Midbrain (tissue), 1 donor: ENCODE measurements at places on chromosomes 12 and 14.

DNA sequence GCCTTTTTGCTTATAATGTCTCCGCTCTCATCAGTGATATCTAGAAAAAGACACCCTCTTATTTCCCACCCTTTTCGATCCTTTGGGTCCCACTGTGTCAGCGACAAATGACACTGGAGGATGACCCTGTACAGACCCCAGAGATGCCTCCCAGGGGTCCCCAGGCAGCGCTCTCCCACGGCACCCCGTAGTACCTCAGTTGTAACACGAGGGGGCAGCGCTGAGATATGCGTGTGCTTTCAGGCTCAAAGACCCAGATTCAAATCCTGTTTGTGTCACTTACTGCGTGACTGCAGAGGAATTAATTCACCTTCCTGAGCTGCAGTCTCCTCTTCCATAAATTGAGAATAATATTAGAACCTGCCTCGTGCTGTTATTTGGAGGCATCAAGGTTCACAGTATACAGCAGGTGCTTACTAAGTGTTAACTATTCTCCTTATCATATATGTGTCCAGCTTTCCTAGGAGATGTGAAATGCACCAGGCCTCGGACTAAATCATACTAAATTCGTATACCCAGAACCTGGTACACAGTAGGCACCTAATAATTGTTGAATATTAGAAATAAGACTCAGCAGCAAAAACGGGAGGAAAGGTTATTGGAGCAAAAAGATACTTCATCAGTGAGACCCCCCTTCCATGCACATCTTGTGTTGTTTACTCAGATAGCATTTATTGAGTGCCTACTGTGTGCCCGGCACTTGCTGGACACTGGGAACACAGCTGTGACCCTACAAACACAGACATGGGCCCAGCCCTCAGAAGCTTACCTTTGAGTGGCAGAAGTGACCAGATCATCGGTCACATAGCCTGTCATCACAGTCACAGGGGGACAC, 99.9 kb downstream of the PHETA1 start:
- DNase-seq = no peak

- DNase-seq = no peak
Observed at GRCh38 chr14:94361682-94362081, 26.7 kb downstream of the SERPINA1 start.

DNA sequence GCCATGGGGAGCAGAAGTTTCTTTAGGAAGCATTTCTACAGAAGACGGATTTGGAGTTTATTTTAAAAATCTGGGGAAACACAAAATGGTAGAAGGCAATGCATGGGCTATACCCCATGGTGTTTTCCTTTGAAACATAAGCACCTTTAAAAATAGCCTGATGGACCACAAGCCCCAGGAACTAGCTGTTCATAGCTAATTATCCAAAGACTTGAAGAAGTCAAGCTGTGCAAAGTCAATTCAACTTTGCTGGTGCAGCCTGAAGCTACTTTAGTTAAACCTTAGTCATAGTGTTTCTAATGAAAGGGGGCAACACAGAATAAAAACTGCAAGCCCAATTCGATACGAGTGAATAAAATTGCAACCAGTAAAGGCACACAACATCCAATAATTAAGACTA, 732.5 kb downstream of the GALC start:
- DNase-seq = no peak

DNA sequence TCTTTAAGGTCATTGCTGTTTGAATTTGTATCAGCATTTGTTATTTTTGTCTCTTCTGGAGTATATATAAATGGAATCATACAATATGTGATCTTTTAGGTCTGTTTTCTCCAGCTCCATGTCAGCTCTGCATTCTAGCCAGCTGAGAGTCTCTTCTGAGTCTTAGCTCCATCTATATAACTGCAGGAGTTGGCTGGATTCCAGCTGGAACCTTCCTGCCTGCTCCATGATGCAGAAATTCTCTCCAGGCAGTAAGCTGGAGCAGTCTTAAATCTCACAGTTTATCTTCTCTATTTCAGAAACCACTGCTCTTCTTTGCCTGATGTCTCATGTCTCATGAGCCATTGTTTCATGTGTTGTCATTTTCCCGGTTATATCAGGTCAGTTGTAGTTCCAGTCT, 827.6 kb downstream of the NRXN3 start:
- no peak for DNase-seq

DNA sequence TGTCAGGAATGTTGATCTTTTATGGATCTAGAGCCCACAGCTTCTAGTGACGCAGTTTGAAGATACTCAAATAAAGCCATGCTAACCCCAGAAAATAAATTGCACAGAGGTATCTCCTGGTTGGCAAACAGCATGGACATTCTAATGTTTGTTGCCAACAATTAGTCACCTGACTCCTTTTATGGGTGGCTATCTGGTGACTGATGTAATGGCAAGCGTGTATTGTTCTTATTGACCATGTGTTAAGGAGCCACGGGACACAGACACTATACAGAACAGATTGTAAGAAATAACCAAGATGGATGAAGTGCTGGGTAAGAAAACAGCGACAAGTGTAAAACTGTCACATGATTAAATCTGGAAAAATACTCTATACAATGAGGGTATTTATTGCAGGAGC, 401.3 kb upstream of the PDE3A start:
- no peak for DNase-seq

GRCh38 chr12:47734725-47735480, 9.6 kb upstream of the ENDOU start:
- DNase-seq = peak; percentile 52

DNA sequence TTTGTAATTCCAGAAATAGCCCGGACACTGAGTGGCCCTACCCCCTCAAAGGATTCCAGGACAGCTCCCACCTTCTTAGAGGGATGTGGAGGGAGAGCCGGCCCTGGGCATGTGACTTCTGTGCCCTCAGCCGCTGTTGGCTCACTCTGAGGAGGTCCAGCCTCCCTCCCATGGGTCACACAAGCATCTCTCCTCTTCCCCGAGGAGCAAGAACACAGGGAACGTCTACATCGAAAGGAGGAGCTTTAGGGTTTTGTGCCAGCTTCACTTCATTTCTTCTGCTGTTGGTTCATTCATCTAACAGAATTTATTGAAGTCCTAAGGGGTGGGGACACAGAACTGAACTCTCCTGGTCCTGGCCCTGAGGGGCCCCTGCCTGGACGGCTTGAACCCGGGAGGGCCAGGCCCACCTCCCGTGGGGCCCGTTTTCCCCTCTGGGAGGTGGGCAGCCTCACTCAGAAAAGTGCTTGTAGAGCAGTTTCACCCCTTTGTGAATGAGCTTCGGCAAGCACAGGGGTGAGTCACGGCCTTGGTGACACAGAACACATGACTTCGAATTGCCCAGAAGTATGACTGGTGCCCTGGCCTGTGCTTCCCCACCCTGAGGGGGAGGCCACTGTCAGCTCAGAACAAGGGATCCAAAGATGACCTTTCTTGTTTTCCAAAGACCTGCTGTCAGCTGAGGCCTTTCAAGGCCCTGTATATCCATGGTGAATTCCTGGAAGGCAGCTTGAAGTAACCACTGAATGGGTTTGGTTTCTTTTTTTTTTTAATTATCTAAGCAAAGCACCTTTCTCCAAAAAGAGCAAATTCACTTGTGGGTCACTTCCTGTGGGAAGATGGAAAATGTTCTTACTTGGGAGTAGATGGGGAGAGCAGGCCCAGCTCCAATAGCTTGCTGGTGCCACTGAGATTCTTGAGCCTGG, 39.2 kb downstream of the NFKBIA start:
- DNase-seq = no peak

DNA sequence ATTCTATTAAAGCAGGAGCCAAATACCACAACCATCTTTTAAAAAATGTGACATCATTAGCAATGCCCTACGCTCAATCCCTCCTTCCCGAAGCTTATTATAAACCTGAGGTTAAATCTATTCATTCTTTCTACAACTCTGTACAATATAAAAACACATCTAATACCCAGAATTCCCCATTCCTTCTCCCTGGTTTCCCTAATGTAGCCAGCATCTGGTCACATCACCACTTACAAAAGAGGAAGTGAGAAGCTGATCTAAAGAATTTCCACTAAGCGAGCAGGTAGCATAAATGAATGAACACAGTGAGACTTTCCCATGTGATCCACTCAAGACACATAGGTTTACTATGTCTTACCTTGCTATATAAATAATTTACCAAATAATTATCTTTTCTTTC, 90.4 kb downstream of the LRP6 start:
- DNase-seq = no peak

DNA sequence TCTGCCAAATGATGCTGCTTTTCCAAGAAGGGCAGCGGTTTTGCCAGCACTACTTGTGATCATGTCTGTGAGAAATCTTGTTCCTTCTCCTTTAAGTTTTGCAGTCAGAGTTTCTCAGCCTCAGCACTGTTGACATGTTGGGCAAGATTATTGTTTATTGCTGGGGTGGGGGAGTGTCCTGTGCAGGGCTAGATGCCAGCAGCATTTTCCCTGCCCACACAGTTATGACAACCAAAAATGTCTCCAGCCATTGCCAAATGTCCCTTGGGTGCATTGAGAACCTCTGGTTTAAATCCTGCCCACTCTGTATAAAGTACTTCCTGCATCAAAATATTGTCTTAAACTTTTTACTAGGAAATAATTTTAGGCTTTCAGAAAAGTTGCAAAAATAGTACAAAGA, 20.0 kb downstream of the TMEM132C start:
- DNase-seq = no peak

- no peak for DNase-seq
Observed at GRCh38 chr12:108620236-108620879, 13.3 kb downstream of the SELPLG start.

DNA sequence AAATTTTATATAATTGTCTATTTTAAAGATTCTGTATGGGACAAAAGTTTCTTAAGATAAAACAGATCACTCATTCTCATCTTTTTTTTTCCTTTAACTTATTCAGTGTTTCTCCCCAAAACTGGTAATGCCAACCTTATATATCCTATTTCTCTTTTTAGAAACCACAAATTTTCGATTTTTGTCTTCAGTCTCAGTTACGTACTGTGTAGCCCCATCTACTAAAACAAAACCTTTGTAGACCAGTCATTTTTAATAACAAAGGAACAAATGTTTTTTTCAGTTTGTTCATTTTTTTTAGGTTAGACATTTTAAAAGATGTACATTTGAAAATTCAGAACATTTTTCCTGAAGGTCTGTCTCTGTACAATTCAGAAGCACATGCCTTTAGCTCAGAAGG, 18.2 kb downstream of the PNMA1 start:
- DNase-seq = no peak

DNA sequence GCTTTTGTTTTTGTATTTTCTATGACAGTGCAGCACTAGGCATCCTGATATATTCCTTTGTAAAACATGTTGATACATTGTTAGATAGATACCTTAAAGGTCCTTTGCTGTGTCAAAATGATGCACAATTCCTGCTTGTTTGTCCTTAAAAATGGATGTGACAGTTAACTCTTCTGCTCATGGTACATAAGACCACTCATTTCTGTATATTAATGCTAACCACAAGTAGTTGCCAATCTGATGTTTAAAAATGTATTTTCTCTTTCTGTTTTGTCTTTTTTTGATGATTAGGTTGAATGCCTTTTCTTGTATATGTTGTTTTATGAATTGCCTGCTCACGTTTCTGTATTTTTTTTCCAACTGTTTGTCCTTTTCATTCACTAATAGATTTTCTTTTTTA, 35.1 kb downstream of the ATF7IP start:
- DNase-seq = no peak

GRCh38 chr12:58465418-58465817, 454.9 kb downstream of the LRIG3 start:
- DNase-seq = no peak

GRCh38 chr12:65637774-65638173, 186.5 kb upstream of the HMGA2 start:
- no peak for DNase-seq

DNA sequence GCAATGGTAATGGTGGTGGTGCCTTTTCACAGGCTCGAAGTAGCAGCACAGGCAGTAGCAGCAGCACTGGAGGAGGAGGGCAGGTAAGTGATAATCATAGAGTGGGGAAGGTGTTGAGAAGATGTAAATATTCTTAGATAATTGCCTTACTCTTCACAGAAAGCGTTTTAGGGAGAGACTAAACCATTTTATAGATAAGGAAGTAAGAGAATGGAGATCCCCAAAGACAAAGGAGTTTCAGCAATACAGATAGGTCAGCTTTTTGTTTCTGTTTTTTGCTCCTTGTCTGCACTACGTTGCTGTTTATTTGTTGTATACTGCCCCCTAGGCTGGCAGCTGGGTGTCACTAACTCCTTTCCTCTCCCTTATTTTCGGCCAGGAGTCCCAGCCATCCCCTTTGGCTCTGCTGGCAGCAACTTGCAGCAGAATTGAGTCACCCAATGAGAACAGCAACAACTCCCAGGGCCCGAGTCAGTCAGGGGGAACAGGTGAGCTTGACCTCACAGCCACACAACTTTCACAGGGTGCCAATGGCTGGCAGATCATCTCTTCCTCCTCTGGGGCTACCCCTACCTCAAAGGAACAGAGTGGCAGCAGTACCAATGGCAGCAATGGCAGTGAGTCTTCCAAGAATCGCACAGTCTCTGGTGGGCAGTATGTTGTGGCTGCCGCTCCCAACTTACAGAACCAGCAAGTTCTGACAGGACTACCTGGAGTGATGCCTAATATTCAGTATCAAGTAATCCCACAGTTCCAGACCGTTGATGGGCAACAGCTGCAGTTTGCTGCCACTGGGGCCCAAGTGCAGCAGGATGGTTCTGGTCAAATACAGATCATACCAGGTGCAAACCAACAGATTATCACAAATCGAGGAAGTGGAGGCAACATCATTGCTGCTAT, 2.0 kb downstream of the SP1 start:
- peak; percentile 58 for DNase-seq

- no peak for DNase-seq
Observed at GRCh38 chr12:9077152-9078031, 38.3 kb downstream of the A2M start.

DNA sequence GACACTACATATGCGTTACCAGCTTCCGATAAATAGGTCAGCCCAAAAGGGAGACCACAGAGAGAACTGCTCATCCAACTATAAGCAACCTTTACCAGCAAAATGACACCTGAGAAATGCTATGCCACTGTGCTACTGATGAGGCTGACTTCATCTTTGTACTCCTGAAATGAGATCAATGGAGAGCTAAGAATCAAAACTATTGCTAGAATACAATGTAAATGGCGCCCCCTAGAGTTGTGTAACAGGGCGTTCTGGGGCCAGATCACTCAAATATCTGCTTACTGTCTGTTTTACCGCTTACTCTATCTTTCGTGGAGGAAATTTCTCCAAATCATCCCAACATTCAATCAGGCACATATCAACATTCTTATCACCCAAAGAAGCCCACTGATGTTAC, 4.6 kb downstream of the ZNF384 start:
- peak; percentile 28 for DNase-seq

- DNase-seq = no peak
Observed at GRCh38 chr12:111705672-111706071, 19.8 kb downstream of the ACAD10 start.

DNA sequence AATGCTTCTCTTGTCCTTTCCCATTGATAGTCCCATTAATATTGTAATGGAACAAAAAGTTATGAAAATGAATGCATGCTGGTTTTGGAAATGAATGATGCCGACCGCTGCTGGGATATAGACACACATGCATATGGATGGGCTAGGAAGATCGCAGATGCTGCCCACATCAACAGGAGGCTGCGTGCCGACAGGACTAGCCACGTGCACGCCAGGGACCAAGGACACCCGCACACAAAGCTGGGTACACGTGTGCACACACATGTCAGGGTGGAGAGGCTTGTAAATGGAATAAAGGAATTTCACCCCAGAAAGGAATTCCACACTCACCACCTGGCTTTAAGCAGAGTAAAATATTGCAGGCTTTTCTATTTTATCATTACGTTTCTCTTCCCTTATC, 153.8 kb upstream of the VASH1 start:
- no peak for DNase-seq

- DNase-seq = no peak
Observed at GRCh38 chr12:9796971-9797370, 30.3 kb upstream of the KLRF1 start.
